ENCODE measurements at places on chromosomes 1 and 21.
A peak's percentile ranks its signal among the peaks of the same experiment; 100 is the strongest.

DNA sequence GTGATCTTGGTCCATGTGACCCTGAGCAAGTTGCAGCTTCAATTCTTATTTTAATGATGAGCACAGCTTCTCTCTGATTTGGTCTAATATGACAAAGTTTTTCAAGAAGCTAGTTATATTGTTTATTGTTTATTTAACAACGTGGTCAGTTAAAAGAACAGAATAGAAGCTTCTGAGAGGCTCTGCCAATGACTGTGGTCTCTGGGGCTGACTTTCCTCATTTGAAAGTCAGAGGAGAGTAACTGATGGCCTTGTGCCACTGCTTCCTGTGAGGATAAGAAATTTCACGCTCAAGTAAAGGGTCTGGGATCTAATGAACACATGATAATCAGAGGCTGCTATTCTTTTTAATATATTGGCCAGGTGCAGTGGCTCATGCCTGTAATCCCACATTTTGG lies 7.3 kb downstream of the HHIPL2 start:
- DNase-seq = no peak

GRCh38 chr1:57512386-57512785 lies 88.5 kb upstream of the DAB1 start:
- no peak for DNase-seq

GRCh38 chr1:212738330-212738729 lies 38.7 kb upstream of the BATF3 start:
- DNase-seq = no peak

DNA sequence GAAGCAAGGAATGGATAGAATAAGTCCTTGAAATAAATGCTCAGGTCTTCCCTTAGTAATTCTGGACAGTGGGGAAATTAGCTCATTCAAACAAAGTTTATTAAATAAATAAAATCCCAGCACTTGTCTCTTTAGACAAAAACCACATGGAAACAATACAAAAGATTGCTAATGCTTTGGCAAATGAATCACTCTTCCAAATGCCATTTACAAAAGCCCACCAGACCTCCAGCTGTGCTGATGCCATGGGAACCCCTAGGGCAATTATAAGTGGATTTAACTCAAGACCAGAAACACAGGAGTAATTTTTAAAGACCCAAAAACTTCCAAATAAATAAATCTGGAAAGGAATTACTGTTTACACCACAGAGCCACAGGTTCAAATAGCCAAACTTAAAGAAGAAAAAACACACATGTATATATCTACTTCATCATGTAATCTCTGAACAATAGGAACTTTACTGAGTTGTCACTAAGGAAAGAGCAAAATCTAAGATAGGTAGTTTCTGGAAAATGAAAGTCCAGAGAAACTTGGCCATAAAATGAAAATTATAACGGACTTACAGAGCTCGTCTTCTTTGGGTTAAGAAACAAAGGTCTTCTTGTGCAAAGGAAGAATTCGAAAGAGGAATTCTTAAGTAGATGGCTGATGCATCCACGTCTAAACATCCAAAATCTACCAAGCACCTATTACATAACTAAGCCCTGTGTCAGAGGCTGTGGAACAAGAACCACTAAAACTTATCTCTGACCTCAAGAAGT lies 399.4 kb downstream of the SMYD3 start:
- no peak for DNase-seq

GRCh38 chr1:15939181-15940109 lies 36.5 kb downstream of the ZBTB17 start:
- no peak for DNase-seq

DNA sequence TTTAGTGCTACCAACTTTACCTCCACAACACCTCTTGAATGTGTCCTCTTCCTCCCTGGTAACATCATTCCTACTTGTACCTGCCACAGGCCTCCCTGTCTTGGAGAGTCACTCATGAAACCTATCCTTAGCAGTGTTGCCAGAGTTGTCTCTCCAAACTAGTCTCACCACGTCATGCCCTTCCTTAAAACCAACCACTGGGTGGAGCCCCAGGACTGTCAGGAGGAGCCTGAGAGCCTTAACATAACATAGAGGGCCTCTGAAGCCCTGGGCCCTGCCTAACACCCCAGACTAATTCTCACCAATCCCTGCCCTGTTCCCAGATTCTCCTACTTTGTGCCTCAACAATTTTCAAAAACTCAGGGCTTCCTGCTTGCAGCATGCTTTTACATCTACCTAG lies 65.3 kb downstream of the ZNF697 start:
- DNase-seq = no peak

DNA sequence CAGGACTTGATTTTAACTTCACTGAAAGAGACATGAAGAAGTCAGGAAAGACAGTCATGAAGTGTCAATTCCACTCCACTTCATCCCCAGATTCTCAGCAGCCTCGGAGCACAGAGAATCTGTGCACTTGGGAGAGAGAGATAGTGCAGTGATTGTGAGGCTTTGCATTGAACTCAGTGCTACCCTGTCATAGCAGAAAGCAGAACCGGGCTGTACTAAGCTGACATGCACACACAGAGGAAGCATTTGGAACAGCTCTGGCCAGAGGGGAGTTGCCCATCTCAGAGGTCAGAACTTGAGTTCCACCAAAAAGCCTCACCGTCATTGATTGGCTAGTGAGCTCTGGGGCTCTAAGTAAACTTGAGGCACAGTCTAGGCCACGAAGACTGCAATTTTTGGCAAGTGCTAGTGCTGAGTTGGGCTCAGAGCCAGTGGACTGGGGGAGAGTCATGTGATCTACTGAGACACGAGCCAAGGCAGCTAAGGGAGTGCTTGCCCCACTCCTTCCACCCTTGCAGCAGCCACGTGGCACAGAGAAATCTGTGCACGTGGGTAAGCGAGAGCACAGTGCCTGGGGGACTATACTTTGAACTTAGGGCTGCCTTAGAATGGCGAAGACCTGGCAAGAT lies 810.2 kb upstream of the ADAMTS5 start:
- DNase-seq = no peak

DNA sequence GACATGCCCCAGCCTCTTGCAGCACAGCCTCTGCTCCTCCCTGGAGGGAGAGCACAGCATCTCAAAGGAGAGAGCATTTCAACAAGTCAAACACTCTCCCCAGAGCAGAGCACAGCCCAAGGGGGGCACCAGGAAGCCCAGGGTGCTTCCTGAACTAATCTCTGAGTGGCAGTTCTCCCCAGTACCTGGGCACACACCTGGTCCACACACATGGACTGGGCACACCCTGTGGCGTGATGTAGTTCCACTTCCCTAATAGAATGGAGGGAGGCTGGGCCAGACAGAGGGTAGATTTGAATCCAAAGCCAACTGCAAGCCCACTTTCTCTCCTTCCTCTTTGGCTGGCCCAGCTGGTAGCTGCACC lies 55.5 kb downstream of the CD46 start:
- no peak for DNase-seq

- DNase-seq = no peak
Measured at GRCh38 chr1:204286315-204286714, 72.5 kb upstream of the GOLT1A start.

DNA sequence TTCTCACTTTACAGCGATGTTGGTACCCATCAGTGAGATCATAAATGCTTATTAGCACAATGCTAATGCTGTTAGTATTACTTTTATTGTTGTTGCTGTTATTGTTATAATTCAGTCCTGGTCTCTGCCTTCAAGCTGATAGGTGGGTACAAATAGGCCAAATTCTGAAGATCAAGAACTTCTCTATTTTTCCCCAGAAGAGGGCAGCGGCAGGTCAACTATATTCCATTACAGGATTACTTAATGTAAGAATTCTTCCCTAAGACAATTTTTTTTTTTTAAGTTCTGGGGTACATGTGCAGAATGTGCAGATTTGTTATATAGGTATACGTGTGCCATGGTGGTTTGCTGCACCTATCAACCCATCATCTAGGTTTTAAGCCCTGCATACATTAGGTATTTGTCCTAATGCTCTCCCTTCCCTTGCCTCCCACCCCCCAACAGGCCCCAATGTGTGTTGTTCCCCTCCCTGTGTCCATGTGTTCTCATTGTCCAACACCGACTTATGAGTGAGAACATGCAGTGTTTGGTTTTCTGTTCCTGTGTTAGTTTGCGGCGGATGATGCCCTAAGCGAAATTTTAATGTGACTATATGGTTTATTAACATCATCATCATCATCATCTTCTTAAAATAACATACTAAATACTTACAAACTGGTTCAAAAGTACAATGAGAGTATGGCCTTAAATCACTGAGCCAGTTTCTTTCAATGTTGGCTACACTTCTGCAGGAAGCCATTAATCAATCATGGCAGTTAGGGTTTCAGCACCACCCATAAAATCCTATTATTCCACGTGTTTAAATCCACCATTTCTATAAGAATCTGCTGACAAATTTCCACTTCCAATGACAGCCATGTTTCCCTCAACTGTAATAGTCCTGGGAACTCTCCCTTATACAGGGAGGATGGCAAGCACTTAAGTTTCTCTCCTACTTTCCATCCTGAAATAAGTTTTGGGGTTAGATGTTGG lies 19.2 kb downstream of the SLC19A2 start:
- peak; percentile 24 for DNase-seq

DNA sequence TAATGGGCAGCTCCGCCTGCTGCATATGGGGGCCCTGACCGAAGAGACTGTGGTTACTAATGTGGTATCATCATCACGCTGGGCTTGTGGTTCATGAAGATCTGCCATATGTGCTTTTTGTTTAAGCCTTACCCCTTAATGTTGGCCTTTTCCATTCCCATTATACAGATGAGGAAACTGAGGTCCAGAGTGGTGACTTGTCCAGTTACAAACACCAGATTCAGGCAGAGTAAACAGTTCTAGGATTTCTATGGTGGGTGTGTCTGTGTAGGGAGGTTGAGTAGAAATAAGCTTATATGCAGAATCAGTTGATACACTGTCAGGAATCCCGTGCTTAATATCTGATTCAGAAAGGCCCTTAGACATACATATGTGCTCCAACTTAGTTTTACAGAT lies 691 bp downstream of the UTP11 start:
- no peak for DNase-seq

DNA sequence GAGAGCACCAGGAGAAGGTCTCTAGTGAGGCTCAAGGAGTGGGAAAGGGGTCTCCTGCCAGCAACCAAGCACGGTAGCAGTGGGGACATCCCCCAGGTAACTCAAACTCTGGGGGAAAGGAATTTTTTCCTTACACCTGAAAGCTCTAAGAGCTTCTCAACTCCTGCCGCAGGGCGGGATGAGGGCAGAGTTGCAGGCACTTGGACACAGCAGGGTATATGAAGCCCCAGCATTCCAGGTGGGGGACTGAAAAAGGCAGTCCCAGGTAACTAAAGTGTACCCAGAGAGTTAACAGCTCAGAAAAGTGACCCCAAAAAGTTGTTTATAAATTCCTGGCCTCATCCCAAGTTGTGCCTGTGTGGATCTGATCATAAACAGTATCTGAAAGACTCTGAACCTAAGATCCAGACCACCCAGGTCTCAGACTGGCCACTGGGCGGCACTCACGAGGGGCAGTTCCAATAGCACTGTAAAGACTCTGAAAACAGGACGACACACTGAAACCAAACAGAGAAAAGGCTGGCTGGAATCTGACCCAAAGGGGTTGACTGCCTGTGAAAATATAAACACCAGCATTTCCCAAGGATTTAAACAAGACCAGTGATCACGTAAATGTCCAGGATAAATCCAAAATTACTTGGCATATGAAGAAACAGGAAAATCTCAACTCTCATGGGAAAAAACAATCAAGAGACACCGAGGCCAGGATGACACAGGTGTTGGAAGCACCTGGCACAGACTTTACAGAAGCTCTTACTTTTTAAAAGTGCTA lies 47.5 kb downstream of the HSF2BP start:
- DNase-seq = no peak

GRCh38 chr1:204014336-204014735 lies 58.6 kb upstream of the SOX13 start:
- no peak for DNase-seq

DNA sequence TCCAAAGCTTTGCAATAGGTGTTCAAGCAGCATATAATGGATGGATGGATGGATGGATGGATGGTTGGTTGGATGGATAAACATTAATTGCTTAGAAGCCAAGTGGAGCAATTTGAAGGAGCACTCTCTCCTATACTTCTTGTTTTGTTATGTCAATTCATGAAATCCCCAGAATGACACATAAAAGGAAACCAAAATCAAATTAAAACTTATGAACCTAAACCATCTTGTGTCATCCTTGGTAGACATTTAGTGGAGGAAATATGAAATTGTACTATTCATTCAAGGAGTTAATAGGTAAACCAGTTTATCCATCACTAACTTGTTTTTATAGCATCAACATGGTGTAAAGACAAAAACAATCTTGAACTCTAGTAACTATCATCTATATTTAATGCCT lies 122.5 kb downstream of the NR5A2 start:
- no peak for DNase-seq

DNA sequence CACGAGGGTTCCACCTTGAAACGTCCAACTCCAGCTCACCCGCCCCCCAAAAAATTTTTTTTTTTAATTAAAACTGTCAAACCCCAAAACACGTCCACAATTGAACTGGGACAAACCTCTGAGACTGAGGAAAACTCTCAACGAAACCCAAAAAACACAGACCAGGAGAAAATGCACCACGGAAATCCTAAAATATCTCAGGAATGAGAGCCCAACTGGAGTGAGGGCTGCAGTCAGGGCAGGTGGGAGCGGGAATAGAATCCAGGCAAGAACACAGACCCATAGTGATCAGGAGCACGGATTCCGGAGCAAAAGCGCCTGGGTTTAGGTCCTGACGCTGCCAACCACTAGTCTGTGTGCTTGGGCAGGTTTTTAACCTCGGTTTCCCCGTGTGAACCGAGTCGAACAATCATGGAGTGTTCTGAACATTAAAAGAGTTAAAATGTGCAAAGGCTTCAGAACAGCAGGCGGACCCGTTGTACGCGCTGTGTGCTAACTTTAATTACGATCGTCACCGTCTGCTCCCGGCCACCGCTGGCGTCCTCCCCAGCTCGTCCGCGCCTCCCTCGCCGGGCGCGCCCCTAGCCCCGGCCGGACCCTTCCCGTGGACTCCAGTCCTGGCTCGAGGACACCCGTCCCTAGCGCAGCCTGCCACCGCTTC lies 624 bp downstream of the ARHGAP29 start:
- DNase-seq = no peak

DNA sequence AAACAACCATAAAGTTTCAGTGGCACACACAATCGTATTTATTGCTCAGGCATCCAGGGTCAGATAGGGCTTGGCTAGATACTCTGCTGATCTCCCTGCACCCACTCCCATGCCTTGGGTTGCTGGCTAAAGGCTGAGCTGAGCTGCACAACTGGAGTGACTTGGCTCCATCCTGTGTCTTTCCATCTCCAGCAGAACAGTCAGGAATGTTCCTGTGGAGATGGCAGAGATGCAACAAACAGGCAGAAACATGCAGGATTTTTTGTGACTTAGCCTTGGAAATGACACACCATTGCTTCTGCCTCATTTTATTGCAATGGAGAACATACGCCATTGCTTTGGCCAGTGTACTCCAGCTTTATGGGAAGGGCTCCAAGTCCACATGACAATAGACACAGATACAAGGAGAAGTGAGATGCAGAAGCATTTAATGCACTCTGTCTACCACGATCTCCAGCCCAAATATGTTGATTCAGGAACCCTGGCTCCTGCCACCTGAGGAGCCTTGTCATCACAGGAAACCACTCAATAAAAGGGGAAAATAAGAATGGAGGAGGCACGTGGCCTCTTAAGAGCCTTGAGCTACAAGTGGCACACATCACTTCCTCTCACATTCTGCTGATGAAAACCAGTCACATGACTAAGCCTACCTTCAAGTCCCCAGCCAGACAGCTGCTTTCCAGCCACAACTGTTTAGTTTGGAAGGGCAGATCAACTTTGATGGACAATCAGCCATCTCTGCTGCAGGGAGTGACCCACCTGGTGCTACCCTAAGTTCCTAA lies 10.1 kb upstream of the GUCA2B start:
- DNase-seq = no peak

All from CD4-positive, alpha-beta memory T cell (primary cell).